Ovary (tissue), 10 donors: ENCODE measurements at places on chromosomes 12 and 14. TPM values are rescaled to one million over a fixed set of nuclear protein-coding genes. Genes with fewer than 3 reads are reported as not detected.
A peak's percentile ranks its signal among the peaks of the same experiment; 100 is the strongest.

Gene IRAK3
- 9.3 TPM for total RNA-seq

Gene GARIN6
- total RNA-seq = not detected

Gene SERPINA12
- total RNA-seq = not detected

Gene CLECL1
- total RNA-seq = 0.53 TPM

DNA sequence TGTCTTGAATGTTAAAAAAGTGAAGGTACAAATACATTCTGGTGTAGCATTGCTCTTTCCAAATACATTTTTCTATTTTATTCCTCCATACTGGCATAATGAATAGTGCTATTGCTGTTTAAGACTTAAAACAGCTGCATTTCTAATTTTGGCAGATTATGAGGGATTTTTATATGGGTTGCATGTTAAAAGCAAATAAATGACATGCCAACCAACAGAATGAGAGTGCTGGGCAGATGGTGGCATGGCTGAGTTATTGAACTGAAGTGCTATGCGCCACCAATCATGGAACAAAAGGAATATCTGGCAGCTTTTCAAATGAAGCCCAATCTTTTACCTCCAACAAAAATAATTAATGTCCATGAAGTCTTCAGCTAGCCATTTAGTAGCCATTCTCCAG lies 215.0 kb downstream of the PRKD1 start:
- H3K27ac ChIP-seq = no peak overlapping the region
- no peaks in the 10 kb centered on the region for H3K36me3 ChIP-seq
- no peaks in the 10 kb centered on the region for H3K27me3 ChIP-seq
- no peak overlapping the region for H3K4me3 ChIP-seq
- peaks cover 5% of the 10 kb centered on the region for H3K4me1 ChIP-seq

DNA sequence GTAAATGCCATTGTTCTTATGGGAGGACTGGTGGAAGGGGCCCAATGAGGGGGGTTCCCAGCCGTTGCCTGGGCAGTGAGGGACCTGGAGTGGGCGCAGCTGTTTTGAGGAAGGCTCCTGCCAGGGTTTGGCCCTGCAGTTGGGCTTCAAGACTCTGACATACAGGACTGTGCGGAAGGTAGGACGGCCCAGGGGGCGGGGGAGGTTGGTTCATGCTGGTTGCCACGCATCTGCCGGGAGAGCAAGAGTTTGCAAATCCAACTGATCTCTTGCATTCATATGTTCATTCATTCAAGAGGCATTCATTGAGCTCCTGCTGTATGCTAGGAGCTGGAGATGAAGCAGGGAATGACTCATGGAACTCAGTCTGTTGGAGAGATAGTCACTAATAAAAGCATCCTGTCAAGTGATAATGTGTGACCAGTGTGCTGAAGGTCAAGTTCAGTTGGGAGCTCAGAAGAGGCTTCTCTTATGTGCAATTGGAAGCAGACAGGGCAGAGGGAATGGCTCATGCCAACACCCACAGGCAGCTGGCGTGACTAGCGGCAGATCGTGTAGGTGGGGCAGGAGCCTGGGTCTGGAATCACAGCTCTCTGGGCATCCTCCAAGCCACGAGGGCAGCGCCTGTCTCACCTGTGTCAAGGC lies 7.8 kb downstream of the SH2B3 start:
- no peak overlapping the region for H3K4me3 ChIP-seq
- H3K36me3 ChIP-seq = no peaks in the 10 kb centered on the region

DNA sequence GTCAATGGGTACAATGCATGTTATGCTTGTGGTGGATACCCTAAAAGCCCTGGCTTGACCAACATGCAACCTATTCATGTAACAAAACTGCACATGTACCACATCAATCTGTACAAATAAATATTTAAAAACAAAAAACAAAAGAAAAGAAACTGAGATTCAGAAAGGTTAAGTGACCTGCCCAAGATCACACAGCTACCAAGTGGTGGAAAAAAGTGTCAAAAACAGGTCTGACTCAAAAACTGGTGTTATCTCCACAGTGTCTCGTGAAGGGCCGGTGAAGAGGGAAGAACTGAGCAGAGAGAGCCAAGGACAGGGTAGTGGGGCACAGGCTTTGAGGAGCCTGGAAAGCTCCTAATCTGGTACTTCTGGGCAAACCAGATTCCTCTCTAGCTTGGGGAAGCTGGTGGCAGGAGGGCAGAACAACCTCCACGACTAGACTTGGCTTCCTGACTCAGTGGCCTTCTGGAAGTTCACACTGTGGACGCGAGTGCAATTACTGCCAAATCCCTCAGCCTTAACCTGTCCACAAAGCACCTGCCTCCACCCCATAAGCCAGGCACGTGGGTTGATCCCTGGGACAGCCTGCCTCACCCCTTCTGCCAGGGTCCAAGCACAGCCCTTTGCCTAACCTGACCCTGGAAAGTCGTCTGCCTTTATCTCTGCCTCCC lies 15.6 kb downstream of the ZBTB39 start:
- no peaks in the 10 kb centered on the region for H3K27me3 ChIP-seq
- no peak overlapping the region for H3K4me3 ChIP-seq
- no peaks in the 10 kb centered on the region for H3K36me3 ChIP-seq
- DNase-seq = no peak
- H3K27ac ChIP-seq = no peak overlapping the region
- H3K4me1 ChIP-seq = no peaks in the 10 kb centered on the region

DNA sequence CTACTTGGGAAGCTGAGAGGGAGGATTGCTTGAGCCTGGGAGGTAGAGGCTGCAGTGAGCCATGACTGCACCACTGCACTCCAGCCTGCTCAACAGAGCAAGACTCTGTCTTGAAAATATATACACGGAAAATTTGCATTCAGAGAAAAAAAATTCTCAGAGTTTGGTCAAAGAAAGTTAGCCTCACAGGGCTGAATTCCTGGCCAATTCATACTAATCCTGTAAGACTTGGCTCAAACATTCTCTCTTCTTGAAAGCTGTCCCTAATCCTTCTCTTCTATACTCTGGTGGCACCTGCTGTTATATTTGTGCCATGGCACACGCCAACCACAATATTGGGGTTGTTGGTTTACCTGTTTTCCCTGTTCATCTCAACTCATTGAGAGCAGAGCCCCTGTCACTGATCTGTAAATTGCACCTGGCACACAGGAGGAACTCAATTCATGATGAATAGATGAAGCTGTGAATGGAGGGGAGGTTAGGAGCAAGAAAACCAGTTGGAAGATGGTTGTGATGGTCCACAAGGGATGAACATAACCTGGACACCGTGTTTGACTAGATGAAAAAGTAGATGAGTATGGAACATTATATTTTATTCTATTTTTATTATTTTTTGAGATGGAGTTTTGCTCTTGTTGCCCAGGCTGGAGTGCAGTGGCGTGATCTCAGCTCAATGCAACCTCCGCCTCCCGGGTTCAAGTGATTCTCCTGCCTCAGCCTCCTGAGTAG lies 36.8 kb upstream of the SPTSSA start:
- no peak overlapping the region for H3K4me3 ChIP-seq
- no peaks in the 10 kb centered on the region for H3K27me3 ChIP-seq
- no peak overlapping the region for H3K27ac ChIP-seq
- no peak for DNase-seq
- no peaks in the 10 kb centered on the region for H3K36me3 ChIP-seq
- H3K4me1 ChIP-seq = peaks cover 12% of the 10 kb centered on the region

- no peak for DNase-seq
- no peak overlapping the region for H3K27ac ChIP-seq
- no peaks in the 10 kb centered on the region for H3K36me3 ChIP-seq
- H3K4me1 ChIP-seq = peaks cover 4% of the 10 kb centered on the region
Measured at GRCh38 chr12:54991991-54992375, 7.4 kb upstream of the TESPA1 start.

- H3K27me3 ChIP-seq = no peaks in the 10 kb centered on the region
- no peak overlapping the region for H3K4me3 ChIP-seq
- H3K36me3 ChIP-seq = no peaks in the 10 kb centered on the region
- H3K4me1 ChIP-seq = peaks cover 6% of the 10 kb centered on the region
- DNase-seq = no peak
- no peak overlapping the region for H3K27ac ChIP-seq
Measured at GRCh38 chr12:19482551-19483109, 43.3 kb downstream of the AEBP2 start.

DNA sequence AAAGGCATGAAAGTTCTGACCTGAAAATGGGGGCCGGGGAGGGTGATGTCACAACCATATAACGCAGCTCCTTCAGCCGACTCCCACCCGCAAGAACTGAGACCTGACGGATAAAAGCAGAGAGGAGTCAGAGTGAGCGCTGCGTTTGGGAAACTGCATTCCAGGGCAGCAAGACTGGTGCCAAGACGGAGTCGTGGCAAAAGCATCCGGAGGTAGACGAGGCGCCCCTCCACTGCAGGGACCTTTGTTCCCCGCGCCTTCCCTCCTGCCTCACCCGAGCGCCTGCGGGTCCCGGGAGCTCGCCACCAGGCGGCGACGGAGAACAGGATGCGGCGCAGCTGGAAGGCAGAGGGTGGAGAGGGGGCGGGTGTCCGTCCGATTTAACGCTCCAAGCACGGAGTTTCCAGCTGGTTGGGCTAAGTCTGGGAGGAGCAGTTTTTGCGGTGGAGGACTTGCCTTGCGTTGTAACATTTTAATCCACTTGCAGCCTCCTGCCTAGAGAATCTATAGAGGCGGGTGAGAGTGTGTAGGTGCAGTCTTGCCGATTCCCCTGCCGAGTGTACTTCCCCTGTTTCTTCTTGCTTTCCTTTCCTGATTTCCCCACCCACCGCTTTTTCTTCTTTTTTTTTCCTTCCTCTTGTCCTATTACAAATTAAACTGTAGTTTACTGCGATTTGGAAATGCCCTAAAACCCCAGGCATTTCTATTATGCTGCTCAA lies 1.2 kb upstream of the CPNE8 start:
- H3K4me1 ChIP-seq = no peaks in the 10 kb centered on the region
- peak; percentile 89 for DNase-seq
- no peaks in the 10 kb centered on the region for H3K36me3 ChIP-seq
- H3K4me3 ChIP-seq = peak overlapping the region; percentile 56
- H3K27ac ChIP-seq = peak overlapping the region; percentile 82
- no peaks in the 10 kb centered on the region for H3K27me3 ChIP-seq

DNA sequence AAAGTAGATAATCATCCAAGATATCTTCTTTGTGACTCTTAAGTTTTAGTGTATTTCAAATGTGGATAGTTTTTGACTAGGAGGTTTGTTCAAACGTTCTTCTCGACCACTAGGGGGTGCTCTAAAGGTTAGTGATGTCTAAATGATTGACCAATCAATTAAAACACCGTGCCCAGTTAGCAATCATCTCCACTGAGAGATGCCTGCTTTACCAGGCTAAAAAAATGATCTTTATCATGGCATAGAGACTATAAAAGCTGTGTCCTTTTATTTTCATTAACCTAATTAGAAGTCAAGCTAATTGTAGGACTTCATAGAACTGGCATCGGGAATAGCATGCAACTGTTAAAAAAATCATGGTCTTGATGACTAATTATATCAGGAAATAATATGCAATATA lies 153.9 kb downstream of the PRKCH start:
- H3K4me3 ChIP-seq = no peak overlapping the region
- H3K4me1 ChIP-seq = peaks cover 19% of the 10 kb centered on the region
- H3K36me3 ChIP-seq = no peaks in the 10 kb centered on the region
- no peak overlapping the region for H3K27ac ChIP-seq

DNA sequence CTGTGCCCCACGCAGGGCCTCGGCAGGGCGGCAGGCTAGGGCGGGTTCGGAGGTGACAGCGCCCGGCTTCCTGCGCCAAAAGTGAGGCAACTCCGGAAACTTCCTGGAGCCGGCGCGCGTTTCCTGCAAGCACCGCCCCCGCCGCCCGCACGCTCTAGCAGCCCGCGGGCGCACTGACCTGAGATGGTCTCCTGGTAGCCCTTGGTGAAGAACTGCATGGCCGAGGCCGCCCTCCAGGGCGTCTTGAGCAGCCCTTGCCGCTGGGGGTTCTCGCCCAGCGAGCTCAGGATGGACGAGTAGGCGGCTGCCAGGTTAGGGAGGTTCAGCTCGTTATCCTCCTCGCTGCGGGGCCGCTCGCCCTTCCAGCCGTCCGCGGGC lies 494 bp downstream of the GCH1 start:
- peak overlapping the region; percentile 57 for H3K27ac ChIP-seq
- H3K4me1 ChIP-seq = peaks cover 2% of the 10 kb centered on the region
- peak overlapping the region; percentile 83 for H3K4me3 ChIP-seq
- DNase-seq = peak; percentile 62
- no peaks in the 10 kb centered on the region for H3K36me3 ChIP-seq

DNA sequence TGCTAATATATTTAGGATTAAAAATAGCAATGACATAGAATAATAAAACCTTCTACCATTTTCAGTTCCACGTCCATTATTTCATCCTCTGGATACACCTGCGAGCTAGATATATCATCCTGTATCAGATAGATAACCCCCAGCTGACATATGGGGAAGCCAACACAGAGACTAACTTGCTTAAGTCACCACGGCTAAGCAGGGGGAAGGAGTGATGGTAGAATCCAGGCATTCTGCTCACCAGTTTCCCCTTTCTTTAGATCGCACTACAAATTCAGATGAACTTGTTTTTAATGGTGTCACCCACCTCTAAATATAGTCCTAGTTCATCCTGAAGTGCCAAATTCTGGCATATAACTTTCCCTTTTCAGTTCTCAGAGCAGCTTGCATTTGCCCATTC lies 110.1 kb downstream of the TXNDC16 start:
- H3K4me3 ChIP-seq = no peak overlapping the region
- no peak for DNase-seq
- no peak overlapping the region for H3K27ac ChIP-seq
- H3K4me1 ChIP-seq = no peaks in the 10 kb centered on the region
- no peaks in the 10 kb centered on the region for H3K36me3 ChIP-seq
- H3K27me3 ChIP-seq = no peaks in the 10 kb centered on the region

GRCh38 chr12:12273291-12273957 lies 6.6 kb upstream of the LRP6 start:
- H3K4me1 ChIP-seq = peaks cover 4% of the 10 kb centered on the region
- H3K36me3 ChIP-seq = no peaks in the 10 kb centered on the region
- DNase-seq = no peak
- H3K27ac ChIP-seq = no peak overlapping the region
- H3K27me3 ChIP-seq = no peaks in the 10 kb centered on the region

GRCh38 chr14:42804141-42804540 lies 1197.5 kb downstream of the LRFN5 start:
- no peaks in the 10 kb centered on the region for H3K27me3 ChIP-seq
- no peak overlapping the region for H3K27ac ChIP-seq
- no peaks in the 10 kb centered on the region for H3K4me1 ChIP-seq
- H3K4me3 ChIP-seq = no peak overlapping the region
- DNase-seq = no peak
- no peaks in the 10 kb centered on the region for H3K36me3 ChIP-seq

GRCh38 chr14:33451211-33451610 lies 499.7 kb downstream of the EGLN3 start:
- H3K4me3 ChIP-seq = no peak overlapping the region
- H3K27me3 ChIP-seq = no peaks in the 10 kb centered on the region
- DNase-seq = no peak
- H3K27ac ChIP-seq = no peak overlapping the region
- H3K36me3 ChIP-seq = no peaks in the 10 kb centered on the region
